ENCODE measurements at places on chromosomes 7 and 10.

DNA sequence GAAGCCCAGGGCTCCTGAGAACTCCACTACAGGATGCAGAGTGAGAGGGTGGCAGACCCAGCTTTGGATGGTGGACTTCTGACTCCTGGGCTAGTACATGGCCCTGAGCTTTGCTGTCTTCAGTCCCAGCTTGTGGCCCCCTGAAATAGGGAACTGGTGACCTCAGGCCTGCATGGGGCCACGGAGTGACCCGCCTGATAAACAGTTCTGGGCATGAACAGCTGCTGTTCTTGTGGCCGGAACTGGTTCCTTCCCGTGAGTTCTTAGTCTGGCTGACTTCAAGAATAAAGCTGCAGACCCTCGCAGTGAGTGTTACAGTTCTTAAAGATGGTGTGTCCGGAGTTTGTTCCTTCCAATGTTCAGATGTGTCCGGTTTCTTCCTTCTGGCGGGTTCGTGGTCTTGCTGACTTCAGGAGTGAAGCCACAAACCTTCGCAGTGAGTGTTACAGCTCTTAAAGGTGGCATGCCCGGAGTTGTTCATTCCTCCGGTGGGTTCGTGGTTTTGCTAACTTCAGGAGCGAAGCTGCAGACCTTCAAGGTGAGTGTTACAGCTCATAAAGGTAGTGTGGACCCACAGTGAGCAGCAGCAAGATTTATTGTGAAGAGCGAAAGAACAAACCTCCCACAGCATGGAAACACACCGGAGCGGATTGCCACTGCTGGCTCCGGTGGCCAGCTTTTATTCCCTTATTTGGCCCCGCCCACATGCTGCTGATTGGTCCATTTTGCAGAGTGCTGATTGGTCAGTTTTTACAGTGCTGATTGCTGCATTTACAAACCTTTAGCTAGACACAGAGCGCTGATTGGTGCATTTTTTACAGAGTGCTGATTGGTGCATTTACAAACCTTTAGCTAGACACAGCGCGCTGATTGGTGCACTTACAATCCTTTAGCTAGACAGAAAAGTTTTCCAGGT lies 268.0 kb downstream of the ZEB1 start:
- peak; percentile 58 for DNase-seq

- no peak for DNase-seq
Observed at GRCh38 chr10:50582766-50583762, 40.7 kb downstream of the SGMS1 start.

- DNase-seq: peak; percentile 77
Observed at GRCh38 chr7:150406567-150407421, 27.7 kb downstream of the ZNF775 start.

DNA sequence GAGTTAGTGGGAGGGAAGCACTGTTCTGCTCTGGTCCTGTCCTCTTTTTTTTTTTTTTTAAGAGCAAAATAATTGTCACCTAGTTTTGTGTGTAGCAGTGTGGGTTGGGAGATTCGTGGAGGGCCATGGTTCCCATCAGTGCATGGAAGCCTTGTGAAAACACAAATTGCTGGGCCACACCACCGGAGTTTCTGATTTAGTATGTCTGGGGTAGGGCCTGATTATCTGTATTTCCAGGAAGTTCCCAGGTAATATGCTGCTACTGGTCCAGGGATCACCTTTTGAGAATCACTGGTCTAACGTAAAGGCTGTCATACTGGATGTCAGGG lies 191.3 kb downstream of the GATA3 start:
- no peak for DNase-seq

GRCh38 chr10:1454428-1454827 lies 282.9 kb downstream of the ADARB2 start:
- DNase-seq: no peak

Data from hematopoietic multipotent progenitor cell treated with erythropoietin and hydrocortisone succinate and interleukin-3 and kit ligand, for 6 days (in vitro differentiated cells).